Myocyte (in vitro differentiated cells): ENCODE measurements at places on chromosomes 3 and 15. TPM values are rescaled to one million over a fixed set of nuclear protein-coding genes. Genes with fewer than 3 reads are reported as not detected.

The LIPH gene
- total RNA-seq = not detected in 2 replicates

GRCh38 chr15:31261266-31262142, 65.1 kb upstream of the KLF13 start:
- DNase-seq = no peak

The GABRA5 gene
- total RNA-seq = not detected in 2 replicates

- DNase-seq = no peak
Observed at GRCh38 chr3:85475346-85475745, 516.6 kb downstream of the CADM2 start.
